CD4-positive, alpha-beta T cell (primary cell): ENCODE measurements at places on chromosomes 3 and 15. TPM values are rescaled to one million over a fixed set of nuclear protein-coding genes. Genes with fewer than 3 reads are reported as not detected.
A peak's percentile ranks its signal among the peaks of the same experiment; 100 is the strongest.

DNA sequence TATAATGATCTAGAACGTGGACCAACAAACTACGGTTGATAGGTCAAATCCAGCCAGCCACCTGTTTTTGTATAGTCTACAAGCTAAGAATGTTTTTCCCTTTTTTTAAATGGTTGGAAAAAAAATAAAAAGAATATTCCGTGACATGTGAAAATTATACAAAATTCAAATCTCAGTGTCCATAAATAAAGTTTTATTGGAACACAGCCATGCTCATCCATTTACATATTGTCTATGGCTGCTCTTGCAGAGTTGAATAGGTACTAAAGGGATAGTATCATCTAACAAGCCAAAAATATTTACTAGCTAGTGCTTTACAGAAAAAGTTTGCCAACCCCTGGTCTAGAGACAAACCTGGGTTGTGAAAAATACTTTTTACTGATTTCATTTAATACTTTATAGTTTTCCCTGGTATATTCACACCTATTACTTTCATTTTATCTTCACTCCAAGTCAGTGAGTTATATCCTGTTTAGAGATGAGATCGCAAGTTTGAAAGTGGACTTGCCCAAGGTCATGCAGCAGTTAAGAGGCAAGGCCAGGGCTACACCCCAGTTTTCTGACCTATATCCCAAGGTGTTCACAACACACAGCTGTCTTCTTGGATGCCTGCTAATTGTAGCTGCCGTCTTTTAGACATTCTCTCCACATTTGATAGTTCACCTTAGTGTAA lies 58.4 kb downstream of the IGF2BP2 start:
- no peak overlapping the region for H3K4me3 ChIP-seq
- no peaks in the 10 kb centered on the region for H3K4me1 ChIP-seq
- no peaks in the 10 kb centered on the region for H3K36me3 ChIP-seq
- no peak overlapping the region for H3K27ac ChIP-seq

DNA sequence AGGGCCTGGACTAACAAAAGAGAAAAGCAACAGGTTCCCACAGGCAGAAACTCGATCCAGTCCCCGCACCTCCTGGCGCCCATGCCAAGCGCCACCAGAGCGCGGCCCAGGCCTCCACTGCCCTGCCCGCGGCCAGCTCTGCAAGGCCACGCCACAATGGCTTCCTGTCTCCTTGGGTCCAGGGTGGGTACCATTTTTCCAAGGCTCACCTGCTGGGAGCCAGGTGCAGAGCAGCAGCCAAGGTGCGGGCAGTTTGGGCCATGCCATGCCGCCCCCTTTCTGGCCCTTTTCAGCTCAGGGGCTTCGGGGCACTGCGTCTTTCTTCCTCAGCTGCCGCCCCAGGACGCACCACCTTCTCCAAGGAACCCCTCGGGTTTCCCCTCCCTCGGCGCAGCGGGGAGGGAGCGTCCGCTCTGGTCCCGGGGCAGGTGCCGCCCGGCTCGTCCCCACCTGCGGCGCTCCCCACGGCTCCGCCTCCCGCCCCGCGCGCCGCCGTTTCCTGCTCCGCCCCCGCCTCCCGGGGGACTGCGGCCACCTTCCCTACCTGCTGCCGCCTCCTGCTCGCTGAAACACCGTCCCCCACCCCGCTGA lies at the start of gene ILDR1:
Gene ILDR1, minus strand, starts transcription at position 437 of the 591 bp plus-strand sequence. Its CDS starts 170 bp downstream, at position 267.
- DNase-seq, result no peak
- H3K27me3 ChIP-seq, result peaks cover 7% of the 10 kb centered on the region
- peak within 1 kb of the TSS; percentile 24 for H3K4me3 ChIP-seq
- no peaks in the 10 kb centered on the region for H3K36me3 ChIP-seq

DNA sequence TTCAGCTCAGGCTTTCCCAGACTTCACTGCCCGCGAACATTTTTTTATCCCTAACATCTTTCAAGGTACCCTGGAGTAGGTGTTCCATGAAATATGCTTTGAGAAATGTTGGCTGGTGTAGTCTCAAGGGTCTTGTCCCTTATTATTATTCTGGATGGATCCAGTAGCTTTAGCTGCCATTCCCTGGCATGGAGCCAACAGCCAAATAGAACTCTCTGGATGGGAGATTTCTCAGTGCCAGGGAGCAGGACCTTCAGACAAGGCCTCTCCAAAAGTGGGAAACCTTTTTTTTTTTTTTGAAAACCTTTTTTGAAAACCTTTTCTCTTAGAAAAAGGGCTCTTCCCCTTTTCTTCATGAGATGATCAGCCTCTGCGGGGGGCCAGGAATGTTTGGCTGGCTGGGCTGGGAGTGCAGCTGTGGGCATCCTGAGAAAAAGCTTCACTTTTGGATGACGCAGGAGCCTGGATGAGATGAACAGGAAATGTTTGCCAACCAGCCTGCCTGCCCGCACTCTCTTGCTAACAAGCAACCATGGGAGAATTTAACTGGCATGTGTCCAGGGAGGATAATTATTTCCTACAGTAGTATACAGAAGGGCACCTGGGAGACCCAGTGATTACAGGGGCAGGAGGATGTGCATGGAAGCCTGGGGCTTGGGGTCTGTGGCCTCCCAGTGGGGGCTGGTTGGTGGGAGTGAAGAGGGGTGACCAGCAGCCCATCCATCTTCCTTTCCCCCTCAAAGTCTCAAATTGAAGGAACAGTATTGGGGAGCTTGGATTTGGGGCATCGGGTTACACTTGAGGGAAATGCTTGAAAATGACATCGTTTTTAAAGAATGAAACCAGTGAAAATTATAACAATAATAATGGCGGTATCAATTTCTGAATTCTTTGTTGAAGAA lies 109.1 kb upstream of the LRIG1 start:
- no peaks in the 10 kb centered on the region for H3K27me3 ChIP-seq
- peaks cover 7% of the 10 kb centered on the region for H3K4me1 ChIP-seq
- H3K36me3 ChIP-seq, result no peaks in the 10 kb centered on the region
- no peak overlapping the region for H3K27ac ChIP-seq

GRCh38 chr15:33722005-33722672 lies 246.2 kb upstream of the CHRM5 start:
- H3K4me1 ChIP-seq, result no peaks in the 10 kb centered on the region
- DNase-seq, result no peak
- H3K27ac ChIP-seq, result no peak overlapping the region
- H3K4me3 ChIP-seq, result no peak overlapping the region
- H3K36me3 ChIP-seq, result no peaks in the 10 kb centered on the region

Gene CCR1
- 0.38 TPM for total RNA-seq

Gene CHL1
- total RNA-seq, result not detected

- peaks cover 21% of the 10 kb centered on the region for H3K4me1 ChIP-seq
- DNase-seq, result no peak
- H3K27me3 ChIP-seq, result no peaks in the 10 kb centered on the region
- H3K36me3 ChIP-seq, result no peaks in the 10 kb centered on the region
- no peak overlapping the region for H3K4me3 ChIP-seq
- H3K27ac ChIP-seq, result no peak overlapping the region
Measured at GRCh38 chr3:184619787-184620430, 58.3 kb downstream of the EPHB3 start.

DNA sequence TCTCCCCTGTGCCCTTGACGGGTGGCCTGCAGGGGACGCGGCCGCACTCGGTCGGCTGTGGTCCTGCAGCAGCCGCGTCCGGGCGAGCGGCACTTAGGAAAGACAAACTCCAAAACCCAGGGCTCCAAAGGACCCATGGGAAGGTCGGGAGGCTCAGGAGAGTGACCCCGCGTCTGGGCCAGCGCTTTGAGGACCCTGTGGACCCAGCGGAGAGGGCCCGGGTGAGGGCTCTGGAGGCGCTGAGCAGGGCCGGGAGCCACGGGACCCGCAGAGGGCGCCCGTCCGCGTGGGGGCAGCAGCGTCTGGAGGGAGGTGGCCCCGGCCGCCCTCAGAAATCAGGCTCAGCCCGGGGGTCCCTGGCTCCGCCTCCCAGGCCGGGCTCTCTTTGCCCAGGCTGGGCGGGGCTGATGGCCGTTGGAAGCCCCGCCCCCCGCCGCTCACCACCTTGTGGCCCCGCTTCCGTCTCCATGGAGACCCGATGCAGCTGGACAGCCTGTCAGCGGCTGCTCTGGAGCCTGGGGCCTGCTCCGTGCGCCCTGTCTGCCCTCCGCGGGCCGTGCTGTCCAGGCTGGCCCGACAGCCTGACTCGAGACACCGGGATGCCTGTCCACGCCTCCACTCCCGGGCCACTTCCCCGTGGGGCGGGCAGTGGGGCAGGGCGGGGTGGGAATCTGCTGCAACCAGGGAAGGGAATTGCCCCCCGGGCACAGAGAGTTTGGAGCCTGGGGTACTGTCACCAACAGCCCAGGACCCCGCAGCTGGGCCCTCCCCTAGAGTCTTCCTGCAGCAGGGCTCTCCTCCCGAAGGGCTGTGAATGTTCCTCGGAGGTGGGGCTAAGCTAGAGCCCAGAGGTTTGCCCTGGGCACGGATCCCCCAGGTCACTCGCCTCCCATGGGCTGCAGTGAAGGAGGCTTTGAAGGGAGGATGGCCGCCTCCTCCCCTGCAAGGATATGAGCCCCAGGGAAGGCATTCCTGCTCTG lies 34.8 kb upstream of the RPL32 start:
- H3K27ac ChIP-seq, result no peak overlapping the region
- no peaks in the 10 kb centered on the region for H3K36me3 ChIP-seq
- H3K4me3 ChIP-seq, result no peak overlapping the region
- H3K4me1 ChIP-seq, result peaks cover 10% of the 10 kb centered on the region
- DNase-seq, result no peak

DNA sequence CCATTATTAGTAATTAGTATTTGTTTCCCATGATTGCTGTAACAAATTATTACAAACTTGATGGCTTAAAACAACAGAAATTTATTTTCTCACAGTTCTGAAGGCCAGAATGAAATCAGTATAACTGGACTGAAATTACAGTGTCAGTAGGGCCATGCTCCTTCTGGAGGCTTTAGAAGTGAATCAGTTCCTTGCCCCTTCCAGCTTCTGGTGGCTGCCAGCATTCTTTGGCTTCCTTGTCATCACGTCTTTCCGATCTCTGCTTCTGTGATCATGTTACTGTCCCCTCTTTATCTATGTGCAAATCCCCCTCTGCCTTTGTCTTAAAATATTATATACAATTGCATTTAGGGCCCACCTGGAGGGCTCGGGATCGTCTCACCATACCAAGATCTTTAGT lies 92.0 kb downstream of the FOXB1 start:
- no peak overlapping the region for H3K4me3 ChIP-seq
- no peaks in the 10 kb centered on the region for H3K4me1 ChIP-seq
- H3K27me3 ChIP-seq, result no peaks in the 10 kb centered on the region
- no peaks in the 10 kb centered on the region for H3K36me3 ChIP-seq
- DNase-seq, result no peak
- H3K27ac ChIP-seq, result no peak overlapping the region

- H3K27ac ChIP-seq, result no peak overlapping the region
- no peaks in the 10 kb centered on the region for H3K27me3 ChIP-seq
- no peak for DNase-seq
Measured at GRCh38 chr15:89828281-89829145, 13.9 kb upstream of the ANPEP start.

DNA sequence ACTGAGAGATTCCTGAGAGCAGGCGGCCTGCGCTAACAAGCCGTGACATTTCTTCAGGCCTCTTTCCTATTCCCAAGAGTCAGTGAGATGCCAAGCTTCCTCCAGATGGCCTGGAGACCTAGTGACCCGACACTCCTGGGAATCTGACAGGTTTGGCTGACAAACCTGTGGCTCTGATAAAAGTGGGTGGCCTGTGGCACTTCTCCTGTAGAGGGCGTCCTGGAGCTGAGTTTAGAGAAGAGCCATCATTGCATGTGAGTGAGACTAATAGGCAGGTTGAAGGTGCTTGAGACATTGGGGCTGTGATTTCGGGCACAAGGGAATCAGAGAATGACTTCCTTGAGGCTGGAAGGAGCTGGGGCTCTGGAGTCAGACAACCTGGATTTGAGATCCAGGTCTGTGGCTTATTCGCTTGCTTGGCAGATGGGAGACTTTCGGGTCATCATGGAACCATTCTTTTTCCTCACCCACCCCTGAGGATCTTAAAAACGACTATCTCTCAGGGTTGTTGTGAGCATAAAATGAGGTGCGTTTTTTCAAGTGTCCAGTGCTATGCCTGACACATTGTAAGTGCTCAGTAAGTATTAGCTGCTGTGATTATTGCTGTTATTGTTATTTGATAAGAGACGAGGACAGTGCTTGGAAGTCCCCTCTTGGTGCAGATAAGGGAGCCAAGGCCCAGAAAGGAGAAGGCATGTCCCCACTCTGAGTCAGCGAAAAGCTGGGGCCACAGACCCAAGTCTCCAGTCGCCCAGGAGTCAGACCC lies 77.2 kb downstream of the SCN10A start:
- H3K36me3 ChIP-seq, result no peaks in the 10 kb centered on the region
- H3K27me3 ChIP-seq, result no peaks in the 10 kb centered on the region
- no peak overlapping the region for H3K27ac ChIP-seq
- no peak overlapping the region for H3K4me3 ChIP-seq

- no peak overlapping the region for H3K27ac ChIP-seq
- no peak for DNase-seq
- no peaks in the 10 kb centered on the region for H3K4me1 ChIP-seq
Measured at GRCh38 chr15:60351066-60351465, 46.7 kb downstream of the ANXA2 start.

Gene GOLGA8G
- not detected for total RNA-seq
